ENCODE measurements at places on chromosomes 16 and 17.

GRCh38 chr16:75506107-75506506, 10.9 kb upstream of the CHST6 start:
- DNase-seq = no peak

GRCh38 chr16:24822542-24822941, 23.2 kb upstream of the SLC5A11 start:
- no peak for DNase-seq

DNA sequence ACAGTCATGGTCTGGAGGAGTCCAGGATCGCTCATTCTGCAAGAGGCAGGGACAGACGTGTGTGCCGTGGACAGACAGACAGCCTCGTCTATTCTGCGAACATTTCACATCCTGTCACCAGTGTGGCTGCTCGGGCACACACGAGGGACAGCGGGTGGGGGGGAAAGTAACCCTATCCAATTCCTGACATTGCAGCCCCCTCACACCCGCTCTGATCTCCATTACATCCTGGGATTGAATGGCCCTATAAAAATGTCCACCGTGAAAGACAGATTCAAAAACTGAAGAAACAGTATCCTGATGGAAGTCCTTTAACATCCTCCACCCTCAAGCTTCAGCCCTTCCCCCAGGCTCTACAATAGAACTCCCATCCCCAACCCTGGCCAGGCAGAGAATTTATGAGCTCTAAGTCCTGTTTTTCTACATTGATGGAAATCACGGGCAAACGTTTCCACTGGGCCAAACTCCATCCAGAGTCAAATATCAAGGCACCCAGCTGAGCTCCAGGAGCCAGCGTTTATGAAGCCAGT, 39.4 kb downstream of the HS3ST3A1 start:
- DNase-seq = no peak

- no peak for DNase-seq
Measured at GRCh38 chr16:52773026-52773425, 226.1 kb upstream of the TOX3 start.

- DNase-seq = no peak
Measured at GRCh38 chr17:30273373-30273772, 18.4 kb downstream of the BLMH start.

Data from CD4-positive, alpha-beta T cell treated with Interleukin-1 beta for 1 hour (primary cell).